Head of caudate nucleus (tissue), 42 donors: ENCODE measurements at places on chromosomes 2 and 18.

DNA sequence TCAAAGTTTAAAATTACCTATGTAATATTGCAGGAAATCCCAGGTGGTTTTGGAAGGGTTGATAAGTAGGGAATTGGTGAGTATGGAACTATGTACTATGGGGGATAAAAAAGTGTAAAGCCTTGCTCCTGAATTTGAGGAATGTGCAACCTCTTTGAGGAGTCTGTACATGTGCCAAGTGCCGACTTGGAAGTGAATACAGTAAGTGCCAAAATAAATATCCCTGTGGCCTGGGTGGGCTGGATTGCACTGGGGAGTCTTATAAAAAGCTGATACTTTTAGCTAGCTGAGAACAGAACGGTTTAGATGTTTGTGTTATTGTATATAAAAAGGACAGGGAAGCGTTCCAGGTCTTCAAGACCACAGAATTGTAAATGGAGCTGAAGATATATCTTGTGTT, 317.1 kb upstream of the LRRTM1 start:
- DNase-seq: no peak

- no peak for DNase-seq
Observed at GRCh38 chr2:20208476-20208859, 16.5 kb downstream of the SDC1 start.

GRCh38 chr2:100205174-100205573, 62.8 kb upstream of the AFF3 start:
- DNase-seq: no peak

DNA sequence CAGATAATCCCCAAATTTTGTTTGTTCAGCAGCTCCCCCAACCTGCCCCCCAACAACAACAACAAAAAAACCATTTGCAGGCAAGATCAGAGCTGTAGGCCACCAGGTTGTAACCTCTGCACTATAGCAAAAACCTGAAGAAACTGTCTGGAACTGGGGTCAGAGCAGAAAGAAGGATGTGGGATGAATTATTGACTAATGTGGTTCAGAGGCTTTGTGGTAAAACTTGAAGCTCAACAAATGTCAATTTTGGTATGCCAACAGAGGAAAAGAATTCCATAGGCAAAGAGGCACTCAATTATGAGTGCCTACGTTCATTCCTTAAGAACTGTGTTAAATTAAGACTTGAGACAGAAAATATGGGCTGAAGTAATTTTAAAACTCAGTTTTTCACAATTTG, 255.1 kb downstream of the STK39 start:
- DNase-seq: no peak

DNA sequence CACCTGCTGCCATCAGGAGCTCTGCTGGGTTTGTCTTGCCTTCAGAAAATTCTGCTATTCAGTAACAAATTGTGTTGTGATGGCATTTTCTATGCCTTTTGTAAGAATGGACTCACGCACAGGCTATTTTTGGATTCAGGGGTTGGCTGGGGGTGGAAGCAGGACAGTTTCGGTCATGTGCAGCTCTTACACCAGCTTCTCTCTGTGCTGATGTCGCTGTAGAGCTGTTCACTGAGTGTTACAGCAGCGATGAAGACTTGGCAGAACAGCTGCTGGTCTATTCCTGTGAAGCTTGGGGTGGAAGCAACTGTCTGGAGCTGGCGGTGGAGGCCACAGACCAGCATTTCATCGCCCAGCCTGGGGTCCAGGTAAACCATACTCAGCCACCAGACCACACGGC, 49.2 kb downstream of the TRPM8 start:
- peak; percentile 33 for DNase-seq

- DNase-seq: no peak
Observed at GRCh38 chr2:159562248-159562647, 54.1 kb downstream of the BAZ2B start.

DNA sequence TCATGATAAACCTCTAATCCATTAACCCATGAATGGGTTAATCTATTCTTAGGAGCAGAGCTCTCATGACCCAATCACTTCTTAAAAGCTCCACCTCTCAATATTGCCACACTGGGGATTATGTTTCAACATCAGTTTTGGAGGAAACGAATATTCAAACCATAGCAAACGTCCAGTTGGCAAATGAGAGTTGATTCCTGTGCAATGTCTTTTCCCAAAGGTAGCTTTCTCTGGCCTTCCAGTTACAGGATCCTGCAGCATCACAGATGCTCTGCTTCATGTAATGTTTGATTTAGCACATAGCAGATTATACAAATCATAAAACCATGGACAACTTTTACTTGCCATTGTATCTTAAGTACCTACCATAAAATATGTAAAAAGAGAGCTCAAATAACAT, 481.0 kb downstream of the TNS1 start:
- DNase-seq: no peak

- no peak for DNase-seq
Observed at GRCh38 chr2:132757676-132758075, 87.7 kb upstream of the LYPD1 start.

GRCh38 chr18:9706081-9706935, 1.8 kb upstream of the RAB31 start:
- no peak for DNase-seq

DNA sequence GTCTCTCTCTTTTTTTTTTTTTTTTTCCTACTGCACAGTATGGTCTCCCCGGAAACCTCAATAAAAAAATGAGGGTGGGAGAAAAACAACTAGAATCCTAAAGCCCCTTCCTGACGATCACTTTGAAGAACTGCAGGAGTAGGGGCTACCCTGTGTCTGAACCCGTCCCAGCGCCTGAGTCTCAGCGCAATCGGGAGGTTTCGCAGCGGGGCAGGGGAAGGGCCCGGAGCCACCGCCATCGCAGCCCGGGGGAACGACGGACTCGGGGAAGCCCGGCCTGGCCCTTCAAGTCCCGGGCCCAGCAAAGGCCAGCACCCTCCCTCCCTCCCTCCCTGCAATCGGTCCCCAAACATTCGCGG, 411 bp downstream of the NARS1 start:
- DNase-seq: peak; percentile 9

- no peak for DNase-seq
Observed at GRCh38 chr18:79248495-79249060, 147.2 kb upstream of the NFATC1 start.

- DNase-seq: no peak
Observed at GRCh38 chr2:144452989-144453336, 67.0 kb downstream of the ZEB2 start.

- DNase-seq: no peak
Observed at GRCh38 chr2:21676041-21676440, 552.3 kb downstream of the TDRD15 start.

GRCh38 chr18:43650426-43650825, 373.1 kb upstream of the SYT4 start:
- DNase-seq: no peak

DNA sequence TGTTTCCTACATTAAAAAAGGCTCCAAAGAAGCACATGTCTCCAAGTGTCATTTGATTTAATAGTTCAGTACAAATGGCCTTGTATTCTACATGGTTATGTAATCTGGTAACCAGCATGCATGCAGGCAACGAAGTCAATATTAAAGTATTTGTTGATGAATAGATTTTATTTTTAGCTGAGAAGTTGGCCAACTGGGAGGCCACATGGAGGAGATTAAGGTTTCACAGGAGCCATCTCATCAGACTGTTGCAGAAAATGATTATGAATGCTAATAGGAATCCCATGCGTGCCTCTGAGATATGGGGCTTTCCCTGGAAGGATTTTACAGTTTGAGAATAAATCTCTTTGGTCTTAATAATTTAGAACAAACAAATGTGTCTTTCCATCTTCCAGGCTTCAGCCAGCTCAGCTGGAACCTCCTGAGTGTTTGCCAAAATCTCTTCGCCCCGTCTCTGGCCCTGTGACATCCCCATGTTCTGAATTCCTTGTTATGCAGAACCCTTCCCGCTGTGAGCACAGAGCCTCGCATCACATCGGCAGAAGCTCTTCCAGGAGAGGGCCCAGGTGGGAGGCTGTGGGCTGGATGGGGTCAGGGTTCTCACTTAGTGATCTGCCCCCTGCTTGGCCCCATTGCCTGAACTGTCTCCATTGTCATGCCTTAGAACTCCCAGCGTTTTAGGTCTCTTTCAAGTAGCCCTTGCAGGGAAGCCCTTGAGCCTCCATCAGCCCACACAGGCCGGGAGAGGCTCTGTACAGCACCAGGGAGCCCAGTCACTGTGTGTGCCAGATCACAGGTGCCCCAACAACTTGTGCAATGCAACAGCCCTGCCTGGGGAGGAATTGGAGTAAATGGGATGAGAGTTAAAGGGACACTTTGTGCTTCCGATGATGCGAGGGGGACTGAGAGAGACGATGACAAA, 190.5 kb upstream of the TWIST2 start:
- DNase-seq: no peak

DNA sequence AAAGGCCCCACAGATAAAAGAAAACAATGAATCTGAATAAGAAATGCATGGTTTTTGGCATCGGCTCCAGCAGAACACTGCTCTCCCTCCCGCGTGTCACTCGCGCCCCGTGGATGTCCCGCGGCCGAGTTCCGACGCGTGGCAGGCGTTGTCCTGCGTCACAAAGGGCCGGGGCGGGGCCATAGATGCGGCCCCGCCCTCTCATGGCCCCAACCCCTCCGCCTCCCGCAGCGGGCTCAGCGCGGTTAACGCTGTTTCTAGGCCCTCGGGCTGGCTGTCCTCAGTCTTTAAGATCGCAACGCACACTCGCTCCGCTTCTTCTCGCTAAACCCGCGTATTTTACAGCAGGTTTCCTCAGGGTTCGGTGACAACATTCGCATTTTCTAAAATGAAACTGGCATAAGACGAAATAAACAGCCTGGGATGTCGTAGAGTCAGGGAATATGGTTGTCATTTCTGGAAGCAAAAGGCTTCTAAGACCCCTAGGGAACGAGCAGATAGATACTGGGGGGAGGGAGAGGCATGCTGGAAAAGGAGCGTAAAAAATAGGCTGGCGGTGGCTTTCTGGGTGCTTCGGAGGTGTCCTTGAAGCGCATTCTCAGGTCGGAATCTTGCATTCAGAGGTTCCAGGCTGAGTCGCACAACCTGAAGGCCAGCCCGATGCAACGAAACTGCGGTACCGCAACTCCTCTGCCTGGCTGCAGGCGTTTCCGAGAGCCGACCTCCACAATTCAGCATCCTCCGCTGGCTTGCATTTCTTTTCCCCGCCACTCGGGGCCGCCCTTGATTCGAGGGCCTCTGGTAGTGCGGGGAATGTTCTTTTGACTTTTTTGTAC, at the start of gene FKBP7:
Gene FKBP7, minus strand, starts transcription at position 162 of the 836 bp plus-strand sequence. Its CDS starts 101 bp downstream, at position 61.
- DNase-seq: peak; percentile 92

DNA sequence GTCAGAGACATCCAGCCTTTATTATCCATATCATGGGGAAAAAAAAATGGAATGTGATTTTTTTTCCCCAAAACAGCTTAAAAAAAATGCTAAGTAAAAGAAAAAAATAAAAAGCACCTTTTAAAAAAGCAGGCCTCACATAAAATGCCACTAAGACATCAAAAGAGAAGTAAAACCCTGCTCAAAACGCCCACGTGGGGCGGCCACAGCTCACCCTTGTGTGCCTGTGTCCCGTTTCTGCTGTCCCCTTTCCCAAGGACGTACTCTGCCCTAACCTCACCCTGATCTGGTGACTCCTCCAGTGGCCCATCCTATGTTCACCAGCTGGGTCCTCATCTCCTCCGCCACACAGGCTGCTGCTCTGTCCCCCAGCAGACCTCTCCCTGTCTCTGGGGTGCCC, 125.4 kb downstream of the NEDD4L start:
- no peak for DNase-seq

- no peak for DNase-seq
Observed at GRCh38 chr2:85410584-85411404, 628 bp upstream of the CAPG start.

DNA sequence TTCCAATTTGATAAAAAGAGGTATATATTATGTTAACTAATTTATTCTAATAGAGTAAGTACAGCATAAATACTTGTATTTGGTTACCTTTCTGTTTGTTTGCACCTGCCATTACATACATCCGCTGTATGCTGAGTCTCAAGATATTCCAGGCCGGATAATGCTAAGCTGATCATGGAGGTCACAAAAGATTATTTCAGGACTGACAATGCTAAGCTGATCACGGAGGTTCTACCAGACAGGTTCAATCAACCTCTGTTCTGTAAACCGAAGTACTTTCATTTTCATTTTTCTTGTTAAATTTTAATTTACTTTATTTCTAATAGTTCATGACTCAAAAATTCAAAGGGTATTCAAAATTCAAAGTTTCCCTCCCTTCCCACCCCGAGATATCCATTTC, 31.1 kb downstream of the PNO1 start:
- no peak for DNase-seq

GRCh38 chr2:154489266-154489858, 209.1 kb upstream of the KCNJ3 start:
- DNase-seq: no peak

DNA sequence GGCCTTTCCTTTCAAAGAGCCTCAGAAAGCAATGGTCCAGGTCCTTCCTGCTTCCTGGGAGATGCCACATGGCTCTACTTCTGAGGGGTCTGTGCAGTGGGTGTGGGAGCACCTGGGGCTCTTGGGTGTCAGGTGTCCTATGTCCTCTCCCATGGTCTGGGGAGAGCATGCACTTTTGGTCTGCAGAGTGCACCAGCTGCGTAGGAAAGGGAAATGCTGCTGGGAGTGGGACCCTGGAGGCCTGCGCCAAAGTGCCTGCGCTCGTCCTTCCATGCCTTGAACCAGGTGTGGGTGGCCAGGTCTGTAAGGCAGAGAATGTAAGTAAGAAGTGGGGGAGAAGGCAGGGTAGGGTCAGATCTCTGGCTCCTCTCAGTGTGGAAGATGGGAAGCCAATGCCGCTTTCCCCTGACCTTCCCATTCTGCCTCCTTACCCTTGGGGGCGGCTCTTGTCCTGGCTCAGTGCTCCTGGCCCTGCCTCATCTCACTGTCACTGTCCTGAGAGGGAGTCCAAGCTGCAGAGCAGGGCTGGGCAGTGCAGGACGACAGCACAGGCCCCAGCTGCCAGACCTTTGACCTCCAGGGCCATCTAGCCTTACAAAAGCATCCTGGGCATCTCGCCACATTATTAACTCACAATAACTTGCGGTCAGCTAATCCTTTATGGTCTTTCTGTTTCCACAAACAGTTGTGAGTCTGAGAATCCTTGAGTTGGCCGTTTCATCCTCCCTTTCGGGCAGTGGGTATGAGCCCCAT, 6.6 kb upstream of the PROM2 start:
- DNase-seq: peak; percentile 13

DNA sequence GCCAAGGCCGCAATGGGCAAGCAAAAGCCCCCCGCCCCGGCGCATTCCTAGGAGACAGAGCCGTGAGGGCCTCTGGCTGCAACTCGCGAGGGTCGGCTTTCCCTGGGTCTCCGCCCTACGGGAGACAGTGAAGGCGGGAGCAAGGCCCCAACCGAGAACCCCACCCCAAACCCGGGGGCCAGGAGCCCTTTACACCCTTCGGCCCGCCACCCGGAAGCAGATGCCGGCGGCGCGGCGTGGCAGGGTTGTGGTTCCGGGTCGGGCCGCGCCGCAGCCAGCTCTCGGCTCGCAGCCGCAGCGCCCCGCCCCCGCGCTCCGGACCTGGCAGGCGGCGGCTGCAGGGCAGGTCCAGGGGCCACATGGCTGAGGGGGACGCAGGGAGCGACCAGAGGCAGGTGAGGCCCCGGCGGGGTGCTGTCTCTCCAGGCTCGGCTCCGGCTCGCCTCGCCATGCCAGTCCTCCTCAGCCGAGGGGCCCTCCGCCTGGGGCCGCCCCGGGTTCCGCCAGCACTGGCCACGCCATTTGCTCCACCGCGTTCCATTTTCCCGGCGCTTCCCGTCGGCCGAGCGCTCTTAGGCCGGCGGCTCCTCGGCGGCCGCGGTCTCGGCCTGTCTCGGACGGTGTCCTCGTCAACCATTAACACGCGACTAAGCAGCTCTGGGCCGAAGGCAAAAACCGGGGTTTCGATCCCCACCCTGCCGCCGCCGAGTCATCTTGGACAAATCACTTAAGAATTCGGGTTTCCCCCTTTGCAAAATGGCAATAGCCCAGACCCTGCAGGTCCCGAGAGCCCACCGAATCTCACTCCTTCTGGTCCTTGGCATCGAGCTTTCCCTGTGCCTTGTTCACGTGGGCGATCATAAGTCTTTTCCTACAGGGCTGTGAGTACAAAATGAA, at the start of gene IMPACT:
Gene IMPACT, plus strand, starts transcription at position 273 of the 897 bp plus-strand sequence. Its CDS starts 87 bp downstream, at position 360.
- DNase-seq: peak; percentile 90
